ENCODE measurements at places on chromosomes 2 and 18.

DNA sequence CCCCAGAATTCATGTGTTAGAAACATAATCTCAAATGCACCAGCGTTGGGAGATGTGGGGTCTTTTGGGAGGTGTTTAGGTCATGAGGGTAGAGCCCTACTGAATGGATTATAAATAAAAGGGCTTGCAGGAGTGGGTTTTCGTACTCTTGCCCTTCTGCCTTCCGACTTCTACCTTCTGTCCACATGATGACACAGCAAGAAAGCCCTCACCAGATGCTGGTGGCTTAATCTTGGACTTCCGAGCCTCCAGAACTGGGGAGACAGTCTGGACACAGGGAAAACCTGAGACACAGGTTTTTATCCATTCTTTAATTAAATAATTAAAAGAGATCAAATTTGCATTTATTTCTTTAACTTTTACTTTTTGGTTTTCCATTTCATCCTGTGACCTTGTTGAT, 87.8 kb downstream of the DIS3L2 start:
- no peak for DNase-seq

GRCh38 chr18:70513502-70514171, 224.8 kb downstream of the SOCS6 start:
- no peak for DNase-seq

GRCh38 chr2:203678971-203679370, 27.5 kb upstream of the CD28 start:
- DNase-seq, result no peak

GRCh38 chr2:38912619-38913018, 22.9 kb downstream of the ARHGEF33 start:
- DNase-seq, result no peak

- no peak for DNase-seq
These were observed 191.0 kb downstream of the C1D start for GRCh38 chr2:67871686-67872412.

- no peak for DNase-seq
These were observed 281.1 kb upstream of the COL3A1 start for GRCh38 chr2:188693111-188693510.

Data from stimulated activated CD4-positive, alpha-beta T cell treated with anti-CD3 and anti-CD28 coated beads, Interleukin-4, amount 100 ng/mL, for 4 hours (primary cell).